ENCODE measurements at places on chromosomes 13 and 19.

- DNase-seq = peak; percentile 69
These were observed 44.9 kb downstream of the ESD start for GRCh38 chr13:46751811-46752635.

- no peak for DNase-seq
These were observed 315.4 kb upstream of the MIR17HG start for GRCh38 chr13:91032104-91032503.

DNA sequence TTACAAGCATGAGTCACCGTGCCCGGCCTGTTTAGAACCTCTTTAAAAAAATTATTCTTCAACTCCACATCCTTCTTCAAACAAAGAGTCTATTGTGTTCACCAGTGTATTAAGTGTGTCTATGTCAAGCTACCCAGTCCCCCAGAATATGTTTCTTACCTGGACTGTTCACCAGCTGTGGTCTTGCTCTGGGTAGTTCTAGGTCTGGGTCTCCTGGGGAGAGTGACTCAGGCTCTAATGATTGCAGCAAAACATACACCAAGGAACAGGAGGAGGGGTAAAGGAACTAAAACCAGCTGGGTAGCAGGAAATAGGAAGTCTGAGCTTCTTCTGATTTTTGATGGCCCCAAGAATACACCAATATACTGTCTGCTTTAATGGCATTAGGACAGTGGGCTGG lies at the start of gene FPR1:
TSS of gene FPR1 (minus strand) at position 224 of the 400 bp plus-strand sequence. CDS start 4,884 bp downstream, outside the sequence.
- DNase-seq = peak; percentile 92

DNA sequence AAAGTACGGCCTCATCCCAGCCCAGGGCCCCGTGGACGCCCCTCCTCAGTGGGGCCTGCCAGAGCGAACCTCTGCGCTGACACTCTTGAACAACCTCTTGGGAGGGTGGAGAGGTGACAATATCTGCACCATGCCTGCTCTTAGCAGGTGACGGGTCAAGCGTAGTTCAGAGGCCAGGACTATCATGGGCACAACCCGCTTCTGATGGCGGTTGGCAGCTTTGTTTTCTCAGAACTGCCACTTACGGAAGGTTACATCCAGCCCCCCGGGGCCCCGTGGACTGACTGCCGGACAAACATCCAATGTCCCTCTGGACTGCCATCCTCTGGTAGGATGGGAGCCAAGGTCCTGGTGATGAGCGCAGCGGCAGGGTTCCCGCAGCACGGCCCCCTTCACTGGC lies 91.1 kb downstream of the TUBA3C start:
- no peak for DNase-seq

DNA sequence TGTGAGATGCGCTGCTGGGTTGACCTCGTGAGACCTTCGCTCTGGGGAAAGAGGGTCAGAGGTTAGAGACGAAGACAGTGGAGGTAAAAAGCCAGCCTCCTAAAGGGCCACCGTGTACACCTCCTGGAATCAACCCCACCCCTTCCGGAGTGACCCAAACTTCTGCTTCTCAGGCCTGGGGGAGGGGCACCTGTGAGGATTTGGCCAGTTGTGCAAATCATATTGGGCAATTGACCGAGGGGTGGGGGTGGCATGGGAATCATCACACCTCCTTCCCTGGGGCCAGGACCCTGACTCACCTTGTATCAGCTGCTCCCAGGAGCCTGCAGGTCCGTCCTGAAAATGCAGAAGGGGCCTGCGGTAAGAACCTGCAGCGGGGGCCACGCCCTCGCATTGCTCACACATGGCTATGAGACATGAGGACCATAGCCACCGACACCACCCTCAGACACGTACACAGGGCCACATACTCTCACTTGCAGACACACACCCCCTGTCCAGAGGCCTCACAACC lies 2.8 kb downstream of the TNFSF14 start:
- no peak for DNase-seq
